Spinal cord (tissue), 10 donors: ENCODE measurements at places on chromosomes 16 and 17. TPM values are rescaled to one million over a fixed set of nuclear protein-coding genes. Genes with fewer than 3 reads are reported as not detected.

The KCTD19 gene
- 0.50 TPM for total RNA-seq

The CSNK2A2 gene
- total RNA-seq: 30.2 TPM

The MEOX1 gene
- 2.3 TPM for total RNA-seq

The SLC12A3 gene
- total RNA-seq: 0.20 TPM

The ABCA8 gene
- 146 TPM for total RNA-seq

The EVPLL gene
- total RNA-seq: 0.10 TPM
